Activated CD4-positive, alpha-beta T cell treated with anti-CD3 and anti-CD28 coated beads for 24 hours (primary cell): ENCODE measurements at places on chromosomes 6 and 20.

DNA sequence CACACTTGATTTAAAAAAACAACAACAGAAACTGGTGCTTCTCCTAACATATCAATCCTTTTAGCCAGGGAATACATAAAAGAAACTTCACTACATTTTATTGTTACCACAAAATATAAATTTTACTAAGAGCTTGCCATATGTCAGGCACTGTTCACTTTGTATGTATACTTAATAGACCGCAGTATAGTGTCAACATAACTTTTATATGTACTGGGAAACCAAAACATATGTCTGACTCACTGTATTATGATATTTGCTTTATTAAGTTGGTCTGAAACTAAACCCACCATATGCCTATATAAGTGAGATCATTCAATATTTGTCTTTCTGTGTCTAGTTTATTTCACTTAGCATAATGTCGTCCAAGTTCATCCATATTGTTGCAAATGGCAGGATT, 108.4 kb downstream of the KLHL32 start:
- DNase-seq: no peak

DNA sequence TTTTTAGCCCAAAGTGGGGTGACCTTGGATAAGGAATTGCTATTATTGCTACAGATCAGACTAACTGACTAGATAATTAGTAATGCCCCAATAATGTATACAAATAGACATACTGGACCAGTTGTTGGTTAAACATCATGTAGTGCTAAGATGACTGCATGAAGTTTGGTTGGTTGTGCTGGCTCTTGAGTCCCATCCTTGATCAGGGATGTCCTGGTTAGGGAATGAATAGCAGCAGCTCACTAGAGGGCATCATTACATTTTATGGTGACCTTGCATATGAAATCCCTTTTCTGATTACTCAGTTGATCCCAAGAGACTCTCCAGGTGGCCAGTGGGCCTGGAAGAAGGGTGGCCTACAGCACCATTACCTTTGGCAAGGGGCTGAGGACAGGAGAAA, 10.9 kb downstream of the TPBG start:
- DNase-seq: no peak

DNA sequence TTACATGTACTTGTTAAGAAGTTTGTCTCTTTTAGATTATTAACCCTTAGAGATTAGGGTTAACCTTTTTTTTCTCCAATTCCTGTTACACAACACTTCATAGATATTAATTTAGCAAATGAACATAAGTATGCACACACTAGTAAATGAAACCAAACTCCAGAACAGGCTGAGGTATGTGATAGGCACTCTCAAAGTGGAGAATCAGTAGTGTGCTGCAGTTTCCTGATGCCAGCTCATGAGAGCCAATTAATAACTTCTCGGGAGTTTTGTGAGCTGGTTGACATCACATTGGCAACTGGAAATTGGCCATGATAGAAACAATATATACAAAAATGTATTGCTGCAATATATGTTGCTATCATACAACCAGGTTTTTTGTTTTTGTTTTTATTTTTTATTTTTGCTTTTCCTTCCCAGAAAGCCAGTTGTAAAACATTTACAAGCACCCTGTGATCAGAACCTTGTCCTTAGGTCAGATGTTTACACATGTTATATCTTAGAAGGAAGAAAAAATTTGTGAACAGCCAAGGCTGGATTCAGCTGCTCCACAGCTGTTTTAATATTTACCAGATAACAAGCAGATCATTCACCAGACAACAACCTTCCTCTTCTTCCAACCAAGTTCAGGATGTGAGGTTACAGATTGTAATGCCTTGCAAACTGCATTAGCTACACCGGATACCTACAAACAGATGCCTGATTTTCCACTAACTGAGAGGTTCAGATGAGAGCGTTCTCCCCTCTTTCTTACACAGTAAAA, 42.4 kb upstream of the ECHDC1 start:
- no peak for DNase-seq

DNA sequence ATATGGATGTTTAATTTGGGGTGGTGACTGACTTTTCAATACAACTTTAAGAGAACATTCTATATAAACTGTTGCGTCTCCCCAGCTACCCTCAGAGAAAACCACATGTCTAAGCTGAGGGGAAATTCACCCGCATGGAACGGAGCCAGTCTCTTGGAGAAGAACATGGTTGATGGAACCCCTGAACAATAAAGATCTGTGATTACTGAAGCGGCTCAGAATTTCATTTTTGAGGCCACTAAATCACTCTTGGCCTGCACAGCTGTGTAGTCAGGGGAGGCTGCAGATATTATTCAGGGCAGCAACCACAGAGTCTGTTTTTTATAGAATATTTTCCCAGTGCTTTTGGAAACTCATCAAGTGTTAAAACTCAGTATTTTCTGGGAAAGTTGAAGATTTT, 73.8 kb downstream of the EYA4 start:
- no peak for DNase-seq

DNA sequence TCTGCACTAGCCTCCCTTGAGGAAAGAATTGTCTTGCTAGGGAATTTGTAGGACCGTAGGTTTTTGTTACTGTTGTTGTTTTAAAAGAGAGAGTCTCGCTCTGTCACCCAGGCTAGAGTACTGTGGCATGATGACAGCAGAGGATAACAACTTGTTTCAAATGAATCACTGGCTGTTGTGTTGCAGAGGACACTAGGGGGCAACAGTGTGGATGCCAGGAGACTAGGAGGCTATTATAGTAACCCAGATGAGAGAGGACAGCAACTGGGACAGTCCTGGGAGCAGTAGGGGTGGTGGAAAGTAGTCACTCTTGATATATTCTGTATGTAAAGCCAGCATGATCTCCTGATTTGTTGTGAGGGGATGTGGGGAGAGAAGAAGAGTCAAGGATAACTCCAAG, 41.8 kb upstream of the LAMA4 start:
- DNase-seq: no peak

GRCh38 chr20:42742926-42743325, 446.8 kb downstream of the PTPRT start:
- DNase-seq: no peak

GRCh38 chr20:51487565-51488268, 54.8 kb downstream of the NFATC2 start:
- DNase-seq: no peak

- no peak for DNase-seq
Observed at GRCh38 chr6:3607599-3607998, 143.9 kb downstream of the PXDC1 start.

- no peak for DNase-seq
Observed at GRCh38 chr6:142510211-142510610, 208.4 kb downstream of the ADGRG6 start.

- DNase-seq: no peak
Observed at GRCh38 chr6:37134396-37135191, 35.4 kb upstream of the PIM1 start.

GRCh38 chr20:55961376-55962330, 43.7 kb downstream of the CBLN4 start:
- no peak for DNase-seq

GRCh38 chr6:56951049-56951831, 3.7 kb upstream of the BEND6 start:
- no peak for DNase-seq

- no peak for DNase-seq
Observed at GRCh38 chr20:50004229-50004628, 21.4 kb downstream of the SNAI1 start.

DNA sequence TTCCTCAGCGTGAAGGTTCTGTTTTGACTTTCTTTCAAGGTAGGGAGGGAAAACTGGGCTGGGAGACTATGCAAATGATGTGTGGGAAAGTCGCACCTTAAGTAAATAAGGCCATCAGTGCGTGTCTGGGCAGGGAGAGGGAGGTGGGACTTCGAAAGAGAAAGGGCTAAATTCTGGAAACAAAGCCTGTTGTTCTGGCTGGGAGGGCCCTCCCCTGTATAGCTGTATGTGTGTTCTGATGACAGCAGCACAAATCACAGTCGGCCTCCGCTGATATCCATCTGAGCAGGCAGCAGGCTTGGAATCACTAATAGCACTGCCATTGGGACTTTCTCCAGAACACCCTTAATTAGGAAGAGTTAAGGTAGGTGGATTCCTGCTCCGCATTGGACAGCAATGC, 19.2 kb downstream of the JAG1 start:
- no peak for DNase-seq

- DNase-seq: no peak
Observed at GRCh38 chr6:75149696-75150095, 56.2 kb downstream of the COL12A1 start.

GRCh38 chr6:109595998-109596397, 95.0 kb downstream of the AK9 start:
- no peak for DNase-seq

DNA sequence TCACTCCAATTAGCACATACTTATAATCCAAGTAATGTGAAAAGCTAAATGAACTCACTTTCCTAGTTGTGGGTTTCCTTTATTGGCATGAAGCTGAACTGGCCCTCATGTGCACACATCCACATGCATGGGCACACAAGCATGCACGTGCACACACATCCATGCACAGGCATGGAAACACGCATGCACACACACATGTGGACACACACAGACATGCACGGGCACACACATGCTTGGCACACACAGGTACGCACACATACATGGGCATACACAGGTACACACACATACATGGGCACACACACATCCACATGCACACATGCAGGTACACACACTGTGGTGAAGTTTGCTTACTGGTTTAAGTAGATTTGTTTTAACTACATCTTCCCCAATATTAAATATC, 23.8 kb downstream of the SYNDIG1 start:
- DNase-seq: no peak

DNA sequence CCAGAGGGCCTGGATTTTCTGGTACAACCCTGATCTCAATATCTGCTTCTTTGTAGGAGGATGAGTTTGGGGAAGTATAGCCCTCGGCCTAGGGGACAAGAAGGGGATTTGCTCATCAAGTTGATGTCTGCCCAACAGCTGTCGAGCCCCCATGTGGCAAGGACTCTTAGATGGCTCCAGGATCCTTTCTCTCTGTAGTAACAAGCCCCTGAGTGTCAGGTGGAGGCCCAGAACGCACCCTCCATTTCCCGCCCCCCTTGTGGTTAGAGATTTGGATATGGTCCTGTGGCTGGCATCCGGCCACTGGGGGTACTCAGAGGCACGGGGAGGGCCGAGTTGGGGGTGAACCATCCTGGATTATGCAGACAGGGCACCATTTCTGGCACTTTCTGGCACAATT, 50.1 kb downstream of the CTCFL start:
- no peak for DNase-seq

- DNase-seq: no peak
Observed at GRCh38 chr6:15829156-15829555, 166.3 kb upstream of the DTNBP1 start.

DNA sequence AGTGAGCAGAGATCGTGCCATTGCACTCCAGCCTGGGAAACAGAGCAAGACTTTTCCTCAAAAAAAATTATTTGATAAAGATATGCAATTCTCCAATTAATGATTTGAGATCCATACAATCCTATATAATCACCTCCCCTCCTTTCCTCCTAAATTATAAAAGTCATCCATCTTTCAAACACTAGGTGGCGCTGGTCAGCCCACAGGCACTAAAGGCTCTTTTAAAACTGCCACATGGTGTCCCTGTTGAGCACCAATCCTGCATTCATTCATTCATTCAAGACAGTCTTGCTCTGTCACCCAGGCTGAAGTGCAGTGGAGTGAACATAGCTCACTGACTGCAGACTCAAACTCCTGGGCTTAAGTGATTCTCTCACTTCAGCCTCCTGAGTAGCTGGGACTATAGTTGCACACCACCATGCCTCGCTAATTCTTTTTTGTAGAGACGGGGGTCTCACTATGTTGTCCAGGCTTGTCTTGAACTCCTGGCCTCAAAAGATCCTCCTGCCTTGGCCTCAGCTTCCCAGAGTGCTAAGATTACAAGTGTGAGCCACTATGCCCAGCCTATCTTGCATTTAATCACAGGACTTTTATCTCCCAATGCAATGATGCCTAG, 58.7 kb upstream of the SLC2A12 start:
- peak; percentile 6 for DNase-seq

- DNase-seq: no peak
Observed at GRCh38 chr20:35710884-35711587, 11.8 kb downstream of the ROMO1 start.

- no peak for DNase-seq
Observed at GRCh38 chr6:111957623-111958315, 84.5 kb upstream of the FYN start.

DNA sequence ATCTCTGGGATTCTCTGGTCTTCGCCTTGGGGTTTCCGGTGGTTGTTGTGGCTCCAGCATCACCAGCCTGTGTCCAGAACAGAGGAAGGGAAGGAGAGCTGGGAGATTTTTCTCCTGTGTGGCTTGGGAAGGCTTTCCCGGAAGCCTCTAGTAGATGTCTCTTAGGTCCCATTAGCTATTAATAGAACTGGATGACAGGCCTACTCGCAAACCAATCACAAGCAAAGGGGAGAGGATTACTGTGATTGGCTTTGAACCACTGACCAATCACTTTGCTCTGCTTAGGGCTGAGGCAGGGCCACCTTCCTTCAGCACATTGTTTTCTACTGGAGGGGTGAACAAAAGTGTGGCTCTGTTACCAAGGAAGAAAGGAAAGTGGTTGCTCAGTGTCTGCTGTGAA, 203.4 kb upstream of the SULF2 start:
- no peak for DNase-seq

DNA sequence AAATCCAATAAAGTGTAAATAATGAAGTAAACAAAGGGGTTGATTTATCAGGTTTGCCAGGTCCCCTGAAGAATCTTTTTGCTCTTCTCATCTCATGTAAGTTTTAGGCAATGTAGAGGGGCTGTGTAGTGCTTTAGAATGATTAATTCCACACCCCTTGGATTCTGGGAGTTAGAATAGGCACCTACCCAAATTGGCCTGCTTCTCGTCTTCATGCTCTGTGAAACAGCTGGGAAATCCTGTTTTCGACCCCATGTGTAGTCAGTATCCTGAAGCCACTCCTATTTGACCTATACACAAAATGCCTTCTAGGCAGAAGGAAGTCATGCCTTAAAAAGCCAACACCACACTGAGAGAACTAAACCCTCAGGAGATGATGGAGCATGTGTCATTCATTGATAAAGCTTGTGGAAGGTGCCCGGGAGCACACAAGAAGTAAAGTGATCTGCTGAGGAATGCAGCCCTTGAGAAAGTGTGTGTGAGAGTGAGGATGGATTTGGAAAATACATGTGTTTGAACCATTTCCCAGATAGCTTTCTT, 170.9 kb downstream of the KLHL32 start:
- no peak for DNase-seq

- DNase-seq: no peak
Observed at GRCh38 chr6:49531774-49532569, 18.5 kb upstream of the C6orf141 start.

DNA sequence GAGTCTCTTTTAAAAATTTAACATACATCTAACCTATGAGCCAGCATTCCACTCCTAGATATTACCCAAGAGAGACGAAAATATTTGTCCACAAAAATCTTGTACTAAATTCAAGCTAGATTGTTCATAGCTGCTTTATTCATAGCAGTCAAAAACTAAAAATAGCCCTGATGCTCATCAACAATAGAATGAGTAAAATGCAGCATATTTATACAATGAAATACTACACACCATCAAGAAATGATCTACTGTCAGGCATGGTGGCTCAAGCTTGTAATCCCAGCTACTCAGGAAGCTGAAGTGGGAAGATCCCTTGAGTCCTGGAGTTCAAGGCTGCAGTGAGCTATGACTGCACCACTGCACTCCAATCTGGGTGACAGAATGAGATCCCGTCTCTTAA, 22.0 kb upstream of the SRC start:
- DNase-seq: no peak

- DNase-seq: no peak
Observed at GRCh38 chr20:40583205-40583604, 105.8 kb downstream of the MAFB start.

GRCh38 chr6:30494291-30494861, 5.1 kb downstream of the HLA-E start:
- no peak for DNase-seq

- peak; percentile 1 for DNase-seq
Observed at GRCh38 chr6:136593748-136594490, 43.7 kb upstream of the MAP7 start.
